Amniotic stem cell (primary cell): ENCODE measurements at places on chromosomes 6 and 20.

DNA sequence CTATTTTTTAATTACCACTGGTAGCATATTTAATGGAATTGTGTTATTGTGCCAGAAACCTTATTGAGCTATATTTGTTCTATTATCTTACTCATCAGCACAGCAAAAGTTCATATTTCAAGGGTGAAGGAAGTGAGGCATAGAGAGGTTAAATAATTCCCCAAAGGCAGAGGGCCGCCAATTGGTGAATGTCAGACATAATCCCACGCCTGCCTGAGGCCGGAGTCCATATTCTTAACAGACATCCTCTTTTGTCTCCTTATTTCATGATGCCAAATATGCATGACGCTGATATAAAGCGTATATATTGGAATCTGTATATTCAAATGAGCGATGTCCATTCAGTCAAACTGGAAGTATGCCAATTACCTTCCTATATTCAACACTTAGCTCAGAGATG, 505.0 kb upstream of the SLC35B3 start:
- DNase-seq: no peak

GRCh38 chr6:12529364-12530019, 187.1 kb upstream of the PHACTR1 start:
- DNase-seq: no peak

GRCh38 chr6:41176189-41176588, 13.3 kb upstream of the TREM2 start:
- no peak for DNase-seq

DNA sequence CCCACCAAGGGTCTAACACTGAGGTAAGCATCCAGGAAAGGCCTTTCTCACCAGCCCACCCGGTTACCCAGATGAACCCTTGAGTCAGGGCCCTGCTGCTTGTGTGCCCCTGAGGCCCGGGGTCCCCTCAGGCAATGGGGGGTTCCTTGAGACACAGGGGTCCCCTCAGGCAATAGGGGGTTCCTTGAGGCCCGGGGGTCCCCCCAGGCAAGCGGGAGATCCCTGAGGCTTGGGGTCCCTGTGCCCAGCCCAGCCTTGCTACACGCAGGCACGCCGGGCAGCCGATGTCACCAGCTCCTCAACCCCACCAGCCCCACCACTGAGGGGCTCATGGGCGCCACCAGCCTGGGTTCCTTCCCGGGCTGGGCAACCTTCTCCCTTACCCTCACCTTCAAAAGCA, 247.2 kb downstream of the TTLL2 start:
- no peak for DNase-seq

GRCh38 chr6:46352541-46353268, 138.5 kb downstream of the RCAN2 start:
- no peak for DNase-seq

- peak; percentile 73 for DNase-seq
Measured at GRCh38 chr20:5065879-5066383, 53.8 kb downstream of the PCNA start.

GRCh38 chr6:166010136-166010960, 157.3 kb downstream of the TBXT start:
- no peak for DNase-seq

DNA sequence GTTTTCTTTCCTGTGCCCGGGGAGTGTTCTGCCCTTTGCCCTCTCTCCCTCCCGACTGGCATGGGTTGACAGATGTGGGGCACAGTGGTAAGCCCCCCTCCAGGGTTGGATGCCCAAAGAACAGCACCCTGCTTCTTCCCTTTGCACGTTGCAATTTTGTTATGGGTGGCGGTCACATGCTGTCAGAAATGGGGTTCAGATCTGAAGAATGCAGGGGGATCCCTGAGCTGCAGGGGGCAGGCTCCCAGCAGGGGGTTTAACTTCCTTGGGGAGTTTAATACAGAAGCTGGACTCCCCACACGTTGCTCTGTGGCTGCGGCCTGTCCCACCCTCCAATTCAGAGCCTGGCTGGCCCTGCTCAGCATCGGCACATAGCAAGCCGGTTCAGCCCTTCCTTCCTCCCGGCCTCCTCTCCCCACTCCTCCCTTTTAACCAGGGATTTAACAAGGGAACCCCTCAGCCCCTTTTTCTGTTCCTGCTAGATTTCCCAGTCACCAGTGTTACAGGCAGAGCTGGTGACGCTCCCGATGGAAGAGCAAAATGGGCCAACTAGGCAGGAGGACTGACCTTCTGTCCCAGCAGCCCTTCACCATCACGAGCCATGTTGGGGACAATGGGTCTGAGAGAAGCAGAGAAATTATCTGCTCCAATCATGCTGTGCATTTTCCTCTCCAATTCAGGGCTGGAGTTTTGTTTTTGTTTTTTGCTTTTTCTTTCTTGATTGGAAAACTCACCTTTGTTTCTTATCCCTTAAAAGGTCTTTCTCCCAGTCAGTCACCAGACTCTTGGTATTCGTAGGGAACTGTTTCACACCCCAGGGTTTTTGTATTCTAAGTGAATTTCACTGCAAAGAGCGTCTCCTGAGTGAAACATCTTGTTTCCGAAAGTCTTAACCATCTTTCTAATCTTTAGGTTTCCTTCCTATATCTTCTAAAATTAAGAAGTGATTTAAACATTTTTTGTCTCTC, 6.8 kb downstream of the FOXF2 start:
- no peak for DNase-seq

DNA sequence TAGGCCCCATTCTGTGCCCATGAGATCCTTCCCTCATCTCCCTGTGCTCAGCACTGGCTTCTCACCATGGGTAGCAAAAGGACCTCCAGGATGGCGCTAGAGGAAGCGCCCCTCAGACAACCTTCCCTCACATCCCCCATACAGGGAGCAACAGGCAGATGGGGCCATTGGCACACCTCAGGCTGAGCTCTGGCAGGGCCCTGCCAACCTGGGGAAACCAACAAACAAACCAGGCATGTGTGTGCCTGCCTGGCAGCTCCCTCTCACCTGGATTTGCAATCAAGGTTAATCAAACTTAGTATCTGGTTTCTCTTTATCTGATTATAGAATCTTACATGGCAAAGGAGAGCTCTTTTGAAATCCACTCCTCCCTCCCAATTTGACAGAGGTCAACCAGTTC, 134.9 kb downstream of the SLC23A2 start:
- DNase-seq: no peak

DNA sequence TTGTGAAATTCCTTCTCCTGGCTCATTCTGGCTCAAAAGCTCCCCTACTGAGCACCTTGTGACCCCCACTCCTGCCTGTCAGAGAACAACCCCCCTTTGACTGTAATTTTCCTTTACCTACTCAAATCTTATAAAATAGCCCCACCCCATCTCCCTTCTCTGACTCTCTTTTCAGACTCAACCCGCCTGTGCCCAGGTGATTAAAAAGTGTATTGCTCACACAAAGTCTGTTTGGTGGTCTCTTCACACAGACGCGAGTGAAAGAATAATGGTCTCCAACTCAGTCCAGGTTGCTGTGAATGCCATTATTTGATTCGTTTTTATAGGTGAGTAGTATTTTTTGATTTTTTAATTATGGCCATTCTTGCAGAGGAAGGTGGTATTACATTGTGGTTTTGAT, 414.1 kb upstream of the FKBP1C start:
- DNase-seq: no peak

GRCh38 chr20:63686492-63687321, 9.7 kb upstream of the TNFRSF6B start:
- no peak for DNase-seq

- no peak for DNase-seq
Measured at GRCh38 chr6:47854971-47855370, 73.1 kb downstream of the OPN5 start.

DNA sequence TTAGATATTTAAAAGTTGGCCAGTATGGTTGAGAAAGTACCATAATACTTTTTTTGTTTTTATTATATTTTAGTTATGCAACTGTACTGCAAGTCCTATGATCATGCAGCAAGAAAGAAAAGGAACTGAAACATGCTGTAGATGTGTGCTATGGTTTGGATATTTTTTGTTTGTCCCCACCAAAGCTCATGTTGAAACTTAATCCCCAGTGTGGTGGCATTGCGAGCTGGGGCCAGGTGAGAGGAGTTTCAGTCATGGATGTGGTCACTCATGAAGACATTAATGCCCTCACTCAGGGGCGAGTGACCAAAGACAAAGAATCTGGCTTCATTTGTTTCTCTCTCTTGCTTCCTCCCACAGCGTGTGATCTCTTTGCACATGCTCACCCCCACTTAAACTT, 393.9 kb downstream of the PAX1 start:
- no peak for DNase-seq

DNA sequence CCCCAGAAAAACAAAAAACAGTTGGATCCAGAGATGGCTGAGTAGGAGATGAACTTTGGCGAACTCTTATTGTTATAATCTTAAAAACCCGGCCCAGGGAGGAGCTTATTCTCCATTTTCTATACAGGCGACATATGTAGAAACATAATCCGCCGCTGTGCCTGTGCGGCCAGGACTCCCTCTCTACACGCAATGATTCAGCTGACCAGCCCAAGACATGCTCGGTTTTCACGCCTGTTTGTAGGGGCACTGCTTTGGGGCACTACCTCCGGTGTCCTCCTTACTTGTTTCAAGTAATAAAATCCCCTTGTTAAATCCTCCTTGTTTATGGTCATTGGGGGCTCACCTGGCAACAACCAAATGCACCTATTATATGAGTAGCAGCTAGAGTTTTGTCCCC, 89.9 kb downstream of the SEL1L2 start:
- no peak for DNase-seq

- no peak for DNase-seq
Measured at GRCh38 chr20:25310921-25311728, 63.2 kb downstream of the PYGB start.

DNA sequence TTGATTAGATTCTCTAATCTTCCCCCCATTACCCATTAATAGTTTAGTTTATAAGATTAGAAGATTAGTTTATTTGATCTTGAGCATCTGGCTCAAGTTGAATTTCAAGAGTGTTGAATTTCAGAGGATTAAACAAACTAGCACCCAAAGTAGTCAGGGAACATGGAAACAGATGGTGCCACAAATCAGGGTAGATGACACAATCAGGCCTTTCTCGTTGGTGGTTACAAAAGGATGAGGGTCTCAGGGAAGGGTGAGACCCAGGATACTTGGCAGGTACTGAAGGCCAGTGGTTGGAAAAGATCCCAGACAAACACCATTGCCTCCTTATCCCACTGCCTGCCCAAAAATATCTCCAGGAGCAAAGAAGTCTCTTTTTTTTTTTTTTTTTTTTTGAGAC, 29.5 kb upstream of the ADGRF1 start:
- DNase-seq: no peak

GRCh38 chr6:162572240-162572639, 155.3 kb downstream of the PRKN start:
- no peak for DNase-seq

DNA sequence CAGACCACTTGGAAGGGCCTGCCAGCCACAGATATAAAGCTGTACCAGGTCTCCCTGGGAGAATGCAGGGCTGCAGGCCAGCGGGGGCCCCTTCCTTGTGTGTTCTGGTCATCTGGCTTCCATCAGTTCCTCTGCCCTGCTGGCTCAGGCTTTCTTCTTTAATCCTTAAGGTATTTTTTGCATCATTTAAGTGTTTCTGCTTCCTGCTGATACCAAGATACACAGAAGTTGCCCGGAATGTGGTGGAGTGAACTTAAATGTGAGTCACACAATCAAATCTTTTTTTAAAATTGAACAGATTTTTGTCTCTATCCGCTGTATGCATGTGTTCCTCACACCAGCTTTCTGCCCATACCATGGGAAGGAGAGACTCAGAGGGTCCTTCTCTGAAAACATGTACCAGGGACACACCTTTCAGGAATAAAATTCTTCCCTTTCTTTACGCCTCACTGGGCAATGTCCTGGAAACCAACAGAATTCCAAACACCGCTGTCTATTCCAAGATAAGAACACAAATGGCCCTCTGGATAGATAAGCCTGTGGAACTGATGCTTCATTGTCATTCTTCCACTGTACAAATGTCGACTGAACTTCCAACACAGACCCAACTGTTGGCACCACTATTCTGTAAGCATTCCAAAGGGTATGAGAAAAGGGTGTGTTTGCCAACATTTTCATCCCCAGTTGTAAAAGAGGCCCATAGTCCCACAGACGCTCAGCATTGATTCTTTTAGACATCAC, 206.2 kb upstream of the MYLIP start:
- peak; percentile 72 for DNase-seq

GRCh38 chr6:125363824-125364165, 62.0 kb upstream of the HDDC2 start:
- no peak for DNase-seq

GRCh38 chr20:1895674-1896483, 672 bp downstream of the SIRPA start:
- DNase-seq: no peak
